Frontal cortex (tissue), 4 donors: ENCODE measurements at places on chromosomes 2 and 18. TPM values are rescaled to one million over a fixed set of nuclear protein-coding genes. Genes with fewer than 3 reads are reported as not detected.

GRCh38 chr2:171595456-171595855, 73.2 kb downstream of the CYBRD1 start:
- no peak for DNase-seq

DNA sequence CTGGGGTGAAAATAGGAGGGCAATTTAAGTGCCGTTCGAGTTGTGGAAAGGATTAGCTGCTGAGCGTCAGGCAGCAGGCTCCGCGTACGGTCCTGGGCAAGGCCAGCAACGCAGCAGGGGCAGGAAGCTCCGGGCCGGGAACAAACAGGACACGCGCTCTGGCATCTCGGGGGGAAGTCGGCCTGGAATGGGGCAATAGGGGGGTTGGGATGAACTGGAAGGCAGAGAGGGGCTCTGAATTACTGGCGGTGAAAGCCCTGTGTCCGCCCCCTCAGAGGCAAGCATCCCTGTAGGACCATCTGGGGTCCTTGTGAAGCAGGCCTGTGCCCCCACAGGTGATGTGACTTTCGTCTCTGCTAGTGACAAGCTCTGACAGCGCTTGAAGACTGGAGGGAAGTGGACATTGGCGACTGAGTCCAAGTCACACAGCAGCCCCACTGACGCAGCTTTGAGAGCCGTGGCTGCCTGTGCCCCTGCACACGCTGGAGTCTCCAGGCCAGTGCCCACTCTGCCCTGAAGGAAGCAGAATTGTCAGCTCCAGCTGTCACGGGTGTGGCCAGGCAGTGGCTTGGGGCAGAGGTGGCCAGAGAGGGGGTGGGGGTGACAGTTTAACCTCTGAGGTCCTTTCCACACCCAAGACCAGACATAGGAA, 22.3 kb downstream of the GPR35 start:
- no peak for DNase-seq

The DSG3 gene
- total RNA-seq = under 0.01 TPM

GRCh38 chr2:100246163-100247145, 75.8 kb downstream of the LONRF2 start:
- no peak for DNase-seq
